HT-29 (cell line): ENCODE measurements at places on chromosomes 12 and 14.

DNA sequence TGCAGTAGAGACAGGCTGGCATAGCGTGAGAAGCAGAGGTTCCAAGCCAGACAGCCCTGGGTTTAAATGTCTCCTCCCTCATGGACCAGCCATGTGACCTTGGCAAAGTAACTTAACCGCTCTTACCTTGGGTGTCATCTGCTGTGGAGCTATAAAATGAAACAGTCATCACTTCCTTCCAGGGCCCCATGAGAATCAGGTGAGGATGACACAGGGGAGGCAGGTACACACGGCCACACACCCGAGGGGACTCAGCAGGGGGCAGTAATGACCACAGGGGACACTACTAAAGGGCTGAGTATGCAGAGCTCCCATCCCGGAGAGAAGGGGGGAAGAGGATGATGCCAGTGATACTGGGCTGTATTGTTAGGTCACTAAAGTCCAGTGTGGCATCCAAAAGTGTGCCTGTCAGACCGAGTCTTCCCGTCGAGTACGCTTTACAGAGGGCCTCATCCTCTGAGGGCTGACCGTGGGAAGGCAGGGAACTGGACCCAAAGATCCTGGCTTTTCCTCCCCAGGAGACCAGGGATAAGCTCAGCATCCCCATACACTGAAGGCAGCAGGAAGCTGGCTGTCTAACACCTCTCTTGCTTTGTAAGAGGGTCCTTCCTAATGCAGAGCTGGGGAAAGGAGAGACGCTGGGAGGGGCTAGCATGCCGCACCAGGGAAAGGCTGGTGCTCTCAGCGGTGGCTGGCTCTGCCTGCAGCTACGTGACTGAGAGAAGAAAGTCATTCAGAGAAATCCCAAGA, 94.2 kb downstream of the SINHCAF start:
- no peak for DNase-seq

- DNase-seq, result peak; percentile 74
Measured at GRCh38 chr12:15522574-15523187, 200.4 kb downstream of the PTPRO start.

DNA sequence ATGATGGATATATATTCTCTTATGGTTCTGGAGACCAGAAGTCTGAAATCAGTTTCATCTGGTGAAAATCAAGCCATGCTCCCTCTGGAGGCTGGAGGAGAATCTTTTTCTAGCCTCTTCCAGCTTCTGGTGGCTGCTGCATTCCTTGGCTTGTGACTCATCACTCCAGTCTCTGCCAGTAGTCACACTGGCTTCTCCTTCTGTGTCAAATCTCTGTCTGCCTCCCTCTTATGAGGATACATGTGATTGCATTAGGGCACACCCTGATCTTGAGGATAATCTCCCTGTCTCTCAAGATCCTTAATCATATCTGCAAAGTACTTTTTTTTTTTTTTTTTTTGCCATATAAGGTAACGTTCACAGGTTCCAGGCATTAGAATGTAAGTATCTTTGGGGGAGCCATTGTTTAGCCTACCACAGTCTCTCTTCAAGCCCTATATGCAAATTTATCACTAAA, 17.7 kb downstream of the DNAL1 start:
- peak; percentile 71 for DNase-seq

GRCh38 chr14:92489394-92490238, 24.0 kb upstream of the RIN3 start:
- no peak for DNase-seq

DNA sequence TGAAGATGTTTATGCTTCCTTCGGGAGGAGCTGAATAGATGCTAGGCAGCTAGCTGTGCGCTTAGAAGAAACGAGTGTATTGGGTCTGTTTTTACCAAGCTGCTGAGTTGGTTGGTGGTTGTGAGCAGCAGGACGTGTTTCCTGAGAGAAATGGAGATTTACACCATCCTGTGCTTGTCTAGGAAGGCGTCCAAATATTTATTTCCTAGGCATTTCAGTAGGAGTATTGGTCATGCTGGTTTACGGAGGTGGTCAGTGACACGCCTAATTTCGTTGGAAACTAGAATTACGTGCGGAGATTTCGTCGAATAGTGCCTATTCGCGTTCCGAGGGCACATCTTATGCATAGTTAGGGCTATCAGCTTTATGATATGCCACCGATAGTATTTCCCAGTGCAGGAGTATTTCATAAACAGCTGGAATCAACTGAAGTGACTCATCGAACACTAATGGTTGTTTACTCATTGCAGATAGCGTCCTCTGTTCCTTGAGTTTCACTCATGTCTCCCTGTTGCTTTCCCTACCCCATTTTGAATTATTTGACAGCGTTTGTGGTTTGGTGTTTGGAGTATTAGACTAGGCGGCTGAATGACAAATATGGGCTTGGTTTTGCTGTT, 780 bp downstream of the TBC1D15 start:
- DNase-seq, result peak; percentile 56

GRCh38 chr14:73753887-73754795, 40.0 kb upstream of the PNMA1 start:
- DNase-seq, result peak; percentile 38

GRCh38 chr12:114638790-114639435, 45.1 kb downstream of the TBX3 start:
- no peak for DNase-seq

GRCh38 chr14:24435998-24436354, 6.2 kb downstream of the KHNYN start:
- DNase-seq, result no peak

- no peak for DNase-seq
Measured at GRCh38 chr14:64467101-64467500, 1.8 kb downstream of the AKAP5 start.

DNA sequence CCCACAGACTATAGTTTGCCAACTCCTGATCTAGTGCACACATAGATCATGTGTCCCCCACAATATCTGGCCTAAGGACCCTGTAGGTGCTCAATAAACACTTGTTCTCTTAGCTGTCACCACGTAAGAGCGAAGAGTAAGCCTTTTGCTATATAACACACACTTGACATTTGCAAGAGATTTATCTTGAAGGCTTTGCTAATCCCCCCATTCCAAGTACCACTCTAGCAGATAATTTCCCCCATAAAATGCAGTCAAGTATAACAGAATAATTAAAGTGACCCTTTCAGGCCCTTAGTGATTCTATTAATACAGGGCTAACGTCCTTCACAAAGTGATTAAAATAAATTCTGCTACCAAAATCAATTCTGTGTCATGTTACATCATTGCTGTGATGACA, 87.5 kb downstream of the PLXNC1 start:
- DNase-seq, result no peak

DNA sequence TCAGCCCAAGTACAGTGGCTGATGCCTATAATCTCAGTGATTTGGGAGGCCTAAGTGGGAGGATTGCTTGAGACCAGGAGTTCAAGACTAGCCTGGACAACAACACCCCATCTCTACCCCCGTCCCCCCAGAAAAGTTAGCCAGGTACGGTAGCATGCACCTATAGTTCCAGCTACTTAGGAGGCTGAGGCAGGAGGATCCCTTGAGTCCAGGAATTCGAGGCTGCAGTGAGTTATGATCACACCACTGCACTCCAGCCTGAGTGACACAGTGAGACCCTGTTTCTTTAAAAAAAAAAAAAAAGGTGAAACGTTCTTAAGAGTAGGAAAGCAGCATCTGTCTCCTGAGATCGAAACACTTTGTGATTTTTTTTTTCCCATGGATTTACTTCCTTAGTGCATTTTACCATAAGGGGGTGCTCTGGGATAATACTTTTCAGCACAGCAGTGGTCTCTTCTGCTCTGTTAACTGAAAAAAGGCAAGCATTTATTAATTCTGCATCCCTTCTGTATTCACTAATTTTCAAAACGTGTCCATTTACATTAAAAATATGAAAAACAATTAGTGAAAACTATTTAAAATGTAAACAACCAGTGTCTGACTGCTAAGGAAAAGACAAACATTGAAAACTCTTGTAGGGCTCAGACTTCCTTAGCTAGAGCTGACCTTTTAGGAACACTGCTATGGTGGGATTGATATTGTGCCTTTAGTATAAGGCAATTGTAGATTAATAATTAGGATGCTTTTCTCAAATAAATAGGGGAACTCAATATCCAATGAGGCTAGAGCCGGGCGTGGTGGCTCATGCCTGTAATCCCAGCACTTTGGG, 31.2 kb upstream of the USP44 start:
- DNase-seq, result peak; percentile 63

DNA sequence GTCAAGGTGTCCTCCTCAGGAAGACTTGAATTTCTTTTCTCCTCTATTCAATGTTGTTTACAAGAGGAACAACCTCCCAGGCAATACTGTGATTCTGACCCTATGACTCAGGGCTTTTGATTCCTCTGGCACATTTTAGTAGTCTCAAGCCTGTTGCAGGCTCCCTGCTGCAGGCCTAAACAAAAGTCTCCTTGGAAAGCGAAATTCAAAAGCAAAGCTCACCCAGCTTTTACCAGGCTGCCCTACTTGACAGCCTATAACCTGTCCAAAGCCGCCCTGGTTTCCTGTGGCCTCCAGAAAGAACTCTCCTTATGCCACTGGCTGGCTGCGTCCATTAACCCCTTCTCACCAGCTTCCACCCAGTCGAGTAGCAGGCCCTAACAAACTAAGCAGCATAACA, 11.6 kb downstream of the FGD6 start:
- peak; percentile 49 for DNase-seq

GRCh38 chr14:88955455-88955854, 131.0 kb downstream of the TTC8 start:
- DNase-seq, result no peak

- DNase-seq, result no peak
Measured at GRCh38 chr14:33210311-33210710, 271.6 kb downstream of the NPAS3 start.

- DNase-seq, result no peak
Measured at GRCh38 chr12:51011955-51012354, 14.2 kb downstream of the SLC11A2 start.

DNA sequence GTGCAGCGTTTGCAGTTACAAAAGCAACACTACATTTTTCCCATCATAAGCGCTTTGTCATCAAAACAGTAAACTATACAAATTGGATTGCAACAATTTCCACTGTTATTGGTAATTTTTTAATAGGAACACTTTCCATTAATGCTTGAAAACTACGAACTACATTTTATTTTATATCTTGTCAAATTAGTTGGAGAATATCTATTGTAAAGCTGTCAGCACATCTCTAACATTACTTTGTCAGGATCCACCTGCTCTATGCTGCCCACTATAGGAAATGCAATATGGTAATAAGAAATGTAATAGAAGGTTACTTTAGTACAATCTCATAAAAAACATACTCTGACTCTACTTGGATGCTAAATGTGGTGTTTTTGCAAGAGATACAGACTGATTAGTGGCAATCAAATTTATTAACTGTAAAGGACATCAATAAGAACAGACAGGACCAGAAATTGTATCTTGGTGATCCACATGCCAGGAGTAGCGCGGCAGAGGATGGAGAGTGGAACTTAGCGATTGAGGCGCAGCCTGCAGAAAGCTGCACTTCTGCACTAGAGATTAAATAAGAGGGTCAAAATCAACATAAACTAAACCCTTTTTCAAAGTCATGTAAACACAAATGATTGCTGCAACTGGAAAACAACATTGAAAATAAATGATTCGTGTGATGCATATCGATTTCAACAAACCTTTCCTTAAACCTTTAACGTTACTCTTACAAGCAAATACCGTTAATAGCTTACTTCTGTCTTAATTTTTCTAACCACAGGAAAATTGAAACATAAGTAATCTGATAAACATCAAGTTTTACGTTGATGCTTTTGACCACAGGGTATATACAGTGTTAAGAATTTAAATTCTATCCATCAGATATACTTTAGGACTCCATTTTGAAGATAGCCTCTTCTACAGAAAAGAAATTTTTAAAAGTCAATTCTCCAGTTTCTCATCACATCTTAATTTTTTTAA, 3.6 kb upstream of the ARID2 start:
- peak; percentile 77 for DNase-seq

DNA sequence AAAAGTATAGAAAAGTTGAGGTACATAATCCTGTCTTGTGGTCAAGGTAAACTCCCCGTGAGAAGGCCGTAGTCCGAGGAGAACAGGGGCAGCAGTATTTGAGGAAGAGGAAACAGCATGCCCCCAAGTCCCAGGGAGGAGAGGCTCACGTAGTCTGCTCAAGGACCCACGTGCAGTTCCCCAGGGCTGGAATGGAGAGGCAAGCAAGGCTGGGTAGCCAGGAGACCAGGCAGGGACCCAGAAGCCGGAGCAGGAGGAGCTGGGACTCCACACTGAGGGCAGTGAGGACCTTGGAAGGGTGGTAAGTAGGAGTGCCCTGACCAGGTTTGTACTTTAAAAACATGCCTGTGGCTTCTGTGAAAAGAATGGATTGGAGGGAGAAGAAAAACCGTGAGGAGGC, 100.0 kb downstream of the EGLN3 start:
- DNase-seq, result no peak

DNA sequence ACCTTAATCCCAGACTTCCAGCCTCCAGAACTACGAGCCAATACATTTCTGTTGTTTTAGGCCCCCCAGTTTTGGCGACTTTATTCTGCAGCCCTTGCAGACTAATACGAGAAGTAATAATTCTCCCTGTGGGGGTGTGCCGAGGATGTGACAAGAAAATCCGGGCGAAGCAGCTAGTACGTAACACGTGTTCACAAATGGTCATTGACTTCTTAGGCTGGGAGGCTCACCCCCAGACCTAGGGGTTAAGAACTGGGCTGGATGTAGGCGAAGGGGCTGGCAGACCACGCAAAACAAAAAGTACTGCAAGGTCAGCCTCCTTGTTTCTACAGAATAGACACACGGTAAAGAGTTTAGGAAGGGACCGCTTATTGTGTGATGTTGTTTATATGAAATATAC, 69.8 kb upstream of the ESRRB start:
- DNase-seq, result no peak

DNA sequence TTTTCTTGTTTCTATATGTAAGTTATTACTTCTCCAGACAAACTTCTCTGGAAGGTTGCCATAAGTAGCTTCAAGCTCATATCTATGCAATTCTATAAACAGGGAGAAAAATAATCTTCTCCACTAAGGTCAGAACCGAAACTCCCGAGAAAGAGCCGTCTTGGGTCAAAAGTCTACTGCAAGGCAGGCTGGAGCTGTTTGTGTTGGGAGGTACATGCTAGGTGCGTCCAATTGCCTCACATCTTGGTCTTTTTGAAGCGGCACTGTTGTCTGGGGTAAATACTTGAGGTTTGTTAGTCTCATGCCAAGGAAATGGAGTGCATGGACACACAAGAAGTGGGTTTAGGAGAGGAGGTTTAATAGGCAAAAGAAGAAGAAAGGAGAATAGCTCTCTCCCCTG, 674.7 kb upstream of the TMEM132C start:
- no peak for DNase-seq

DNA sequence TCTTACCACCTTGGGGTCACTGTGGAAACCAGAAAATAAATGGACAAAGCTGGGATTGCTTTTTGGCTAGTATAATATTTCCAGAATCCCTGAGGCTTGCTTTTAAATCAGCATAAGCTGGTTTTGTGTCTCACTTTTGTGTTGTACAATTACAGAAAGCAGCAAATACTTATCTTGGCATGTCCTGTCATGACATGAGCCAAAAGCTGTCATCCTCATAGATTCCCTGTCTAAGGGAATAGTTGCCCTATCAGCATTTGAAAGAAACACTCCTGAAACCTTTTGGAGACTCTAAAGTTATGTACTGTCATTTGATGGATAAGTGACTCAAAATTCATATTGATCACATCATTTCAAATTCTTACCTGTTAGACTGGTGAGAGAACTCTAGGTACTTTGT, 987.2 kb downstream of the NRXN3 start:
- no peak for DNase-seq
